MV-4-11 (cell line): ENCODE measurements at places on chromosomes 12 and 14.
A peak's percentile ranks its signal among the peaks of the same experiment; 100 is the strongest.

GRCh38 chr14:79515158-79515557 lies 696.1 kb downstream of the DIO2 start:
- DNase-seq = no peak

- DNase-seq = no peak
Observed at GRCh38 chr14:55481769-55482168, 41.4 kb upstream of the TBPL2 start.

- DNase-seq = peak; percentile 19
Observed at GRCh38 chr14:63745858-63746425, 18.1 kb upstream of the SGPP1 start.

- no peak for DNase-seq
Observed at GRCh38 chr12:28202374-28203130, 12.3 kb downstream of the CCDC91 start.

GRCh38 chr14:28779456-28779855 lies 12.9 kb downstream of the FOXG1 start:
- no peak for DNase-seq

DNA sequence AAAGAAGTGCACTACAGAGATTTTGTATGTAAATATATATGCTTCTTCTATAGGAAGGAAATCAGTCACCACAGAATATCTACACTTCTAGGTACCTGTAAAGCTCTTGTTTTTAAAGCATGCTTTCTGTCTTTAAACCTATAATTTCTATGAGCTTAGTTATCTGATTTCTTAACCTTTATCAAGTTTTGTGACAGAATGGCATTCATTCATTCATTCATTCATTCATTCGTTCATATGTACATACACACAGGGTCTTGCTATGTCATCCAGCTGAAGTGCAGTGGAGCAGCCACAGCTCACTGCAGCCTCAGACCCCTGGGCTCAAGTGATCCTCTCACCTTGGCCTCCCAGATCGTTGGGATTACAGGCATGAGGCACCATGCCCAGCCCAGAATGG lies 16.1 kb downstream of the PPHLN1 start:
- DNase-seq = no peak
